ENCODE measurements at places on chromosomes 5 and 9.

DNA sequence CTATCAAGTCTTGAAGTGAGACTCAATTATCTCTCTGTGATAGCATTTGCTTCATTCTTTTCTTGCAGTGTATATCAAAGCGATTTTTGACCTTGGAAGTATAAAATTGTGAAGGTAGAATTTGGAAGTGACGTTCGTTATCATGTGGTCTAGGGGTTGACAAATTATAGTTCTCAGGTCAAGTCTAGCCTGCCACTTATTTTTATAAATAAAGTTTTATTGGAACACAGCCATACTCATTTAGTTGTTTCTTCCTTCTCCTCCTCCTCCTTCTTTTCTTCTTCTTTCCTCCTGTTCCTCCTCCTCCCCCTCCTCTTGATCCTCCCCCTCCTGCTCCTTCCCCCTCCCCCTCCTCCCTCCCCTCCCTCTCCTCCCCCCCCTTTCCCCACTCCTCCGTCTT is 38.0 kb downstream of the LRRTM2 start:
- DNase-seq, result no peak

GRCh38 chr5:143593723-143594122 is 190.2 kb upstream of the NR3C1 start:
- DNase-seq, result no peak

DNA sequence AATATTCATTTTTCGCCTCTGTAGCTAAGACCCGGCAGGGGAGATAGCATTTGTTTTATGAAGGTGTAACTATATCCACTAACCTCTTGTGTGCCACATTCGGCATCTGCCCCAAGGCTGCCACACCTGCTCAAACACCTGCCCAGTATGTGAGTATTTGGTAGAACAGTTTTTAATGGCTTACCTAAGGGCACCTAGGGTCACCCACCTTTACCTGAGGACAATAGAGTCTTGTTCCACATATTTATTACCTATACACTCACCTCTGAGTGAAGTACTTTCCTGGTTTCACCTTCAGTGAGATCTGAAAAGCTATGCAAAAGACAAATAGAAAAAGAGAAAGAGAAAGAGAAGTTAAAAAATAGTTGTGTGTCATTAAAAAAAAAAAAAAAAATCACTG is 68.0 kb upstream of the PIP5K1B start:
- no peak for DNase-seq

DNA sequence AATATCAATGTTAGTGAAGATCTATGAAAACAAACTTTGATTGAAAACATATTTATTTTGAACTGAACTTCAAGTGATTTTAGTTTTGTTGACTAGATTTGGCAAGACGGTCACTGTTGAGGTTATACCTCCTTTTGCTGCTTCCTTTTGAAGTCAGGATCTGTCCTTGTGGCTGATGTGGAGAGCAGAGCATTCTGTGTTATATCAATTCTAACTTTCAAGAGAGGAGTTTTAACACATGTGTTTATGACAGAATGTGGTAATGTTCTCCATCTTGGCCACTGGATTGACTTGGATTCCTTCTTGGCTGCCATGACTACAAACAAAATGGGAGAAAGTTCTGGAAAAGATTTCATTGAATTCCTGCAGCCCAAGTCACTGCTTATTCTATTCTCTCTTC is 104.0 kb upstream of the ACTBL2 start:
- DNase-seq, result no peak

Data from activated naive CD4-positive, alpha-beta T cell (primary cell).